ENCODE measurements at places on chromosomes 13 and 19. TPM values are rescaled to one million over a fixed set of nuclear protein-coding genes. Genes with fewer than 3 reads are reported as not detected.
A peak's percentile ranks its signal among the peaks of the same experiment; 100 is the strongest.

GRCh38 chr13:42762917-42763316 is 18.5 kb upstream of the FAM216B start:
- no peaks in the 10 kb centered on the region for H3K27me3 ChIP-seq
- peaks cover 4% of the 10 kb centered on the region for H3K4me1 ChIP-seq
- no peak overlapping the region for H3K27ac ChIP-seq
- no peaks in the 10 kb centered on the region for H3K36me3 ChIP-seq

DNA sequence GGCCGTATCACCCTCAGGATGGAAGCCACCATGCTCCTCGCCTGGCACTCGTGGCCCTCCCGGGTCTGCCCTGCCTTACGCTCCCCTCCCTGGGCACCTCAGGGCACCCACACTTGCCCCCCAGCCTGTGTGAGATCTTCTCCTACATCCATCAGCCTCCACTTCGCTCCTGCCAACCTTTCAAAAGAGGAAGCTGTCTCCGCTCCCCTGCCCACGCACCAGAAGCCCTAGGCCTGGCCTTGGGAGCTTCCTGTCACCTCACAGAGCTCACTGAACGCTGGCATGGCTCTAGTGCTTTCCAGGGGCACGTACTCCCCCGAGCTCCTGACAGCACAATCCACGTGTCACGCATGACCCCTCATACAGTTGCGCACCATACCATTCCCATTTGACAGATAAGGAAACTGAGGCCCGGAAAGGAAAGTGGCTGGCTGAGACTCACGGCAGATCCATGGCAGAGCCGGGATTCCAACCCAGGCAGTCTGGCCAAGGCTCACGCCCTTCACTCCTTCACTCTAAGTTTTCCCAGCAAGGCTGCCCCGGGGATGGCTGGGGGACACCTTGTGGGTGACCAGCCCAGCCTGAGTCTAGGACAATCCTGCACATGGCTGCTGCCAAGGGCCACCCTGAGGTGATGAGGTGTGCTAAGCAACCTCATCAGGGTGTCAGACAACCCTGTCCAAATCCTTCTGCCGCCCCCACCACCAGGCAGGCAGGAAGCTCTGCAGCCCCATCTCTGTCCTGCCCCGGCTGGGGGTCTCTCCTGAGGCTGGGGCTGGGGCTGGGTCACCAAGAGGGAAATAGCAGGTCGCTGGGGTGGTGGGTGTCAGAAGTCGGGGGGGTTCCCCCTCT is 19.3 kb downstream of the PPP1R12C start:
- H3K4me3 ChIP-seq = no peak overlapping the region
- H3K36me3 ChIP-seq = peaks cover 15% of the 10 kb centered on the region
- peak overlapping the region; percentile 29 for H3K27ac ChIP-seq
- peaks cover 14% of the 10 kb centered on the region for H3K4me1 ChIP-seq
- no peak for DNase-seq
- no peaks in the 10 kb centered on the region for H3K27me3 ChIP-seq

GRCh38 chr13:89361909-89362308 is 1690.7 kb downstream of the SLITRK5 start:
- no peaks in the 10 kb centered on the region for H3K27me3 ChIP-seq
- DNase-seq = no peak
- H3K27ac ChIP-seq = no peak overlapping the region
- H3K4me3 ChIP-seq = no peak overlapping the region

- DNase-seq = no peak
- peaks cover 4% of the 10 kb centered on the region for H3K27me3 ChIP-seq
- peaks cover 54% of the 10 kb centered on the region for H3K4me1 ChIP-seq
- peak overlapping the region; percentile 83 for H3K4me3 ChIP-seq
Measured at GRCh38 chr13:51802631-51803418, 1.1 kb downstream of the DHRS12 start.

The MYH14 gene
- 25.8 TPM for total RNA-seq

DNA sequence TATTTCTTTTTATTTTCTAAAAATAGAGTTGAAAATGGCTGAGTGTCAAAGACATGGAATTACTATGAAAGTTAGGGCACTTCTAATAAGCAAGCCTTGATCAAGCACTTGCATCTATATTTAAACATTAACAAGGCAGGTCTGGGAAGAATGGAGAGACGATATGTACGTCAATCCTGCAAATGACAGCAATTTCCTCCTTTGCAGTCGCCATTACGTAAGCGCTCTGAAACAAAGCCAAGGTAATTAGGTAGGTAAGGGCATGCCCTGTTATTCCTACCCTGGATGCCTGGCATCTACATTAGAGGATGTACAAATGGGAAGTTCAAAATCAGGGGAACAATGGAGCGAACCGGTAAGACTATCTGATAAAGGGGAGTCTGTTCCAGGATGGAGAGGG is 664.0 kb upstream of the ARGLU1 start:
- no peak for DNase-seq
- no peak overlapping the region for H3K4me3 ChIP-seq
- H3K27me3 ChIP-seq = no peaks in the 10 kb centered on the region
- no peaks in the 10 kb centered on the region for H3K4me1 ChIP-seq
- no peaks in the 10 kb centered on the region for H3K36me3 ChIP-seq

DNA sequence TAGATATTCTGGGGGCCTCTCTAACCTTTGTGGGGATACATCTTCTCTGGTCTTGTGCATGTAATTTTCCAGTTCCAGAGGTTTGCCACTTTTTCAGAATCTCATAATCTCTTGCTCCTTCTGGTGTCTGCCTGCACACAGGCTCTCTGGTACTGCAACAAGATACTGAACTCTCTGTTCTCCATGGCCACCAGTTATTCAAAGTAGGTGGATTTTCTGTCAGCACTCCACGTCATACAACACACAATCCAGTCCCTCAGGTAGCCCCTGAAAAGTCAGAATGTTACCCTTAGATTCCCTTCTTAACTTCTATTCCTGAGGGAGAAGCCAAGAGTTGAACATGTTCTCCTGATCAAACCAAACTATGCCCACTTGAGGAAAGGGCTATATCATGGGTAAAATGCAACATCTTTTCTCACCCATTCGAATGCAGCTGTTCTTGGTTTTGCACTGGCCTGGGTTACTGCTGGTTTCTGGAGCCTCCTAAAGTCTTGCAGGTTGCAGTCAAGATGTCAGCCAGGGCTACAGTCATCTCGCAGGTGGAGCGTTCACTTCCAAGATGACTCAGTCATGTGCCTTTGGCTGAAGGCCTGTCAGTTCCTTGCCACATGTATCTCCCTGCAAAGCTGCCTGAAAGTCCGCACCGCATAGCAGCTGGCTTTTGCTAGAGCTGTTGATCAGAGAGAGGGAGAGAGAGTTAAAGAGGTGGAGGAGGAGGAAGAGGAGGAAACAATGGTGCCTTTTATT is 57.7 kb upstream of the TUBA3C start:
- H3K4me3 ChIP-seq = no peak overlapping the region
- no peaks in the 10 kb centered on the region for H3K4me1 ChIP-seq
- H3K27ac ChIP-seq = no peak overlapping the region
- peaks cover 16% of the 10 kb centered on the region for H3K27me3 ChIP-seq

DNA sequence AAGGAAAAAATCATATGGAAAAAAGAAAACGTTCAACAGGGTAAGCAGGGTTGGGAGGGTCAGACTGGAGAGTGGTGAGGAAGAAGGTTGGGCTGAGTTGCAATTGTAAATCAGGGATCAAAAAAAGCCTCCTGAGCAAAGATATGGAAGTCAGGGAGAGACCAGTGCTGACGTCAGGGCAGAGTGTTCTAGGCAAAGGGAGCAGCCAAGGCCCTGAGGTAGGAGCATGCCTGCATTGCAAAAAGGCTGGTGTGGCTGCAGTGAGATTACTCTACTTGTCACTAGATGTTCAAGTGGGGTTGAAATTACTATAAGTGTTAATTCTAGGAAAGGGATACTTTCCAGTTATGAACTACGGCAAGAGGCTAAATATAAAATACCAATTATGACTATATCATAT is 562.0 kb downstream of the MYO16 start:
- H3K27me3 ChIP-seq = no peaks in the 10 kb centered on the region
- peaks cover 36% of the 10 kb centered on the region for H3K4me1 ChIP-seq
- no peaks in the 10 kb centered on the region for H3K36me3 ChIP-seq
- no peak overlapping the region for H3K27ac ChIP-seq

GRCh38 chr19:11550265-11550664 is 8.8 kb downstream of the ELOF1 start:
- no peak for DNase-seq
- no peaks in the 10 kb centered on the region for H3K27me3 ChIP-seq
- peaks cover 10% of the 10 kb centered on the region for H3K36me3 ChIP-seq
- no peaks in the 10 kb centered on the region for H3K4me1 ChIP-seq

The RFPL4A gene
- not detected for total RNA-seq
